IPS DF 6.9 (cell line): ENCODE measurements at places on chromosomes 3 and 15.
A peak's percentile ranks its signal among the peaks of the same experiment; 100 is the strongest.

GRCh38 chr3:72421126-72421525 lies 427.1 kb downstream of the SHQ1 start:
- DNase-seq, result no peak

DNA sequence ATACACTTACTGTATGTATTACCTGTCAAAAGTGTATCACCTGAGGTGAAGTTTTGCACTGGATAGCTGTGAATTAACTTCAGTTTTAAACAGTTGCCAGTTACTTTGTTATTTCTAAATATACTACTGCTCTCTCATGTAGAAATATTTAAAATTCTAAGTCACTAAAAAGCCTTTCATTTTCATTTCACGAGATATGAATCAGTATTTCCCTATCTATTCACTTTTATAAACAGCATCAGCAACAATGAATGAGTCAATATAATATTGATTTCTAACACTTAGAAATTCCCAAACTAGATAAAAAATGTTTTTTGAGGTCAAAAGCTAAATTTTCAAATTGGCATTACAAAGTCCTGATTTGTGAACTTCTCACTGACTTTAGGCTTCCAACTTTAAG lies 32.6 kb downstream of the UBE3A start:
- no peak for DNase-seq

GRCh38 chr3:71327936-71328335 lies 255.6 kb downstream of the FOXP1 start:
- DNase-seq, result no peak

DNA sequence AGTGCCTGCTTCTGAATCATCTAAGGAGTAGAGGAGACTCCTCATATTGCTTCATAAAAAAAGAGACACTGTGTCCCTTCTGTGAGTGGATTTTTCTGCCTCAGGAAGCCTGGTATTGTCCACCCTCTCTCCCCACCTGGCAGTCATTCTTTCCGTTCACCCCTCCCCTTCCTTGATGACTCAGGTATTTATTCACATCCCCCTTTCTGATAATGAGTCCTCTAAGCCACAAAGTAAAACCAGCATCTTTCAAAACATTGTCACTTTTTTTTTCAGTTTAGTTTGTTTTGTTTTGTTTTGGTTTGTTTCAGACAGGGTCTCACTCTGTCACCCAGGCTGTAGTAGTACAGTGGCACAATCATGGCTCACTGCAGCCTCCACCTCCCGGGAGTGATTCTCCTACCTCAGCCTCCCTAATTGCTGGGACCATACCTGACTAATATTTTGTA lies 65.2 kb upstream of the UBE2E1 start:
- DNase-seq, result no peak

- no peak for DNase-seq
Measured at GRCh38 chr3:116129187-116129946, 315.9 kb downstream of the LSAMP start.

- DNase-seq, result no peak
Measured at GRCh38 chr3:76310089-76310488, 524.7 kb upstream of the ZNF717 start.

DNA sequence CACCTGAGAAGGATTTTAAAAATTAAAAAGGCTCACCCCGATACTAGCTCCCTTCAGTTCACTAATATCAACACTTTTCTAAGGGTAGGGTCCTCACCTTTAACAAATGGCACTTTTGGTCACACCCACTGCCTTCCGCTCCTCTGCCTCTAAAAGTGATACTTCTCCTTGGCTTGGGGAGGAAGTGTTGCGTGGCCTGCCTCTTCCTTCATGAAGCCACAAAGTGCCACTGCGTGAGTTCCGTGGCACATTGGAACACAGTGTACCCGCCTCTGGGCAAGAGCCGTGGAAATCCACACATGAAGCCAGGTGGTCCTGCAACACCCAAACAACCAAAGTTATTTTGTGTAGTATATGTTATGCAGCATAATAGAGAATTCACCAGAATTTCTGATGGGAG lies 3.9 kb downstream of the B4GALT4 start:
- no peak for DNase-seq

GRCh38 chr15:83587091-83587490 lies 66.8 kb upstream of the ADAMTSL3 start:
- DNase-seq, result no peak

- DNase-seq, result no peak
Measured at GRCh38 chr3:42050126-42050525, 41.0 kb upstream of the TRAK1 start.

- DNase-seq, result no peak
Measured at GRCh38 chr15:92833106-92833433, 67.1 kb upstream of the CHD2 start.

GRCh38 chr15:38084289-38084688 lies 149.8 kb downstream of the TMCO5A start:
- no peak for DNase-seq

GRCh38 chr15:65312400-65312916 lies 8.0 kb downstream of the RNU5B-1 start:
- no peak for DNase-seq

DNA sequence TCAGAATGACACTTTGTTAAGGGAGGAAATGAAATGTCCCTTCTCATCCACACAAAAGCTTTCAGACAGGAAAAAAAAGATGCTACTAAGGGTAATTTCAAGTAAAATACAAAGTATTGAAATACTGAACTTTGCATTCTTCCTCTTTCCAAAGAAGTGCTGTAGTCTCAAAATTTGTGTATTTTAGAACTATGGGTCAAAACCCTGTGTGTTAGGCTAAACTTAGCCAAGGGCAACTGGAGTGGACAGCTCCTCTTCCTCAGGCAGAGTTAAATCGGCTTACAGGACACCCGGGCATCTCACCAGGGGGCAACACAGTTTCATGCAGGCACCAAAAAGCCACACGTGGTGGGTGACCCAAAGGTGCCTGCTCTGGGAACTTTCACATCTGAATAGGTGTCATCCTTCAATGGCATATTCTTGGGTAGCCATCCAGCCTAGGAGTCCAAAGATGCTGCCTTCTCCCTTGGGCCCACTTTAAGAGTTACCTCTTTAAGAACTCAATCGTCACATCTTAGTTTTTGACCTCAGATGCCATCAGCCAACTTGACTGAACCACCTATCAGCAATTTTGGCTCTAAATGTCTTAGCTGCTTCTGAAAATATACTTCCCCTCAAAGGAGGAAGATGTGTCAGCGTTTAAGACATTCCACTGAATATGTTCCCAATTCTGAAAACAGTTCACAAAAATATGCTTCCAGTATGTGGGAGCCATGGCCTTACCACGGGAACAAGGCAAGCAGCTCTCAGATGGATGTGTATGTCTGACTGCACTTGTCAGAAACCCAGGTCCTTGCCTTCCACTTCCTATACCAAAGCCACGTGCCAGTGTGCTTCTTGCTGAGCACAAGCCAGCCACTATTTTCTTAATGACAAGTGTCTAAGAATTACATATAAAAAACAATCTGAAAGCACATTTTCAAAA lies 32.2 kb upstream of the MUC13 start:
- DNase-seq, result no peak

GRCh38 chr3:69496856-69497255 lies 111.0 kb upstream of the FRMD4B start:
- no peak for DNase-seq

DNA sequence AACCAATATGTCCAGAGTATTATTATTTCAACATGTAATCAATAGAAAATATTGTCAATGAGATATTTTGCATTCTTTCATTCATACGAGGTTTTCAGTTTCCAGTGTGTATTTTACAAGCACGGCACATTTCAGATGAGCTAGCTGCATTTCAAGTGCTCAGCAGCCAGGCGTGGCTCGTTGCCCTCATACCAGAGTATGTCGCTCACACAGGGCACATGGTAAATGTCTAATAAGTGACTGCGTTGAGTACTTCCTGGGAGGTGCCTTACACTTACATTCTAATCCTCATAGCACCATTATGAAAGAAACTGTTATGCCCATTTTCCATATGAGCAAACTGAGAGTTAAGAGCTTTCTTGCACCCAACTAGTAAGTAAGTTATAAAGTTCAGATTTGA lies 47.4 kb downstream of the TMEM266 start:
- DNase-seq, result no peak

DNA sequence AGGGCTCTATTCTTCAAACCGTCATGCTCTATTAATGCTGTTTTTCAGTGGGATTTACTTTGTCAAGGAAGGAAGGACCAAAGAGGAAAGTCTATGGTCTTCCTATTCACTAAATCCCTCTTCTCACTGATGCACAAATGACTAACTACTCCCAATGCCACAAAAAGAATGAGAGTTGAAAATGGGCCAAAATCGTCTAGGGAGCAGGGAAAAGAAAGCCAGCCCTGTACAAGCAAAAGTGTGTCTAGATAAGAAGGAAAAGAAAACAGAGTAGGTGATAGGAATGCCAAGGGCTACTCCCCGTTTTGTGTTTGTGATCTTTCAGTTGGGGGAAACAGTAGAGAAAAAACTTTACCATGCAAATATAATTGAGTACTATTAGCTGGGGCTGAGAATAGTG lies 97.2 kb upstream of the TMCO5A start:
- no peak for DNase-seq

GRCh38 chr3:68467465-68467864 lies 464.9 kb downstream of the TAFA4 start:
- DNase-seq, result peak; percentile 31

GRCh38 chr3:150975086-150975991 lies 2.8 kb upstream of the CLRN1 start:
- DNase-seq, result no peak

- DNase-seq, result no peak
Measured at GRCh38 chr3:126753191-126754160, 49.4 kb downstream of the CHCHD6 start.

DNA sequence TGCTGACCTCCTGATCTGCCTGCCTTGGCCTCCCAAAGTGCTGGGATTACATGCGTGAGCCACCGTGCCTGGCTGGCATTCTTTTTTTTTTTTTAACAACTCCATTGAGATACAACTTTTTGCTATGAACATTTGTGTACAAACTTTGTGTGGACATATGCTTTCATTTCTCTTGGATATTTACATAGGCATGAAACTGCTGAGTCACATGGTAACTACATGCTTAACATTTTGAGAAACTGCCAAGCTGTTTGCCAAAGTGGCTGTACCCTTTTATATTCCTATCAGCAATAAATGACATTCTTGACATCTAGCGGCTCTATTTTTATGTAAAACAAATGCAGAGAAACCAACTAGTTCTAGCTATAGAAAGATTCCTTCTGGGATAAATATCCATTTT lies 8.7 kb upstream of the YEATS2 start:
- DNase-seq, result no peak

- DNase-seq, result no peak
Measured at GRCh38 chr3:172846706-172847105, 96.2 kb downstream of the ECT2 start.

DNA sequence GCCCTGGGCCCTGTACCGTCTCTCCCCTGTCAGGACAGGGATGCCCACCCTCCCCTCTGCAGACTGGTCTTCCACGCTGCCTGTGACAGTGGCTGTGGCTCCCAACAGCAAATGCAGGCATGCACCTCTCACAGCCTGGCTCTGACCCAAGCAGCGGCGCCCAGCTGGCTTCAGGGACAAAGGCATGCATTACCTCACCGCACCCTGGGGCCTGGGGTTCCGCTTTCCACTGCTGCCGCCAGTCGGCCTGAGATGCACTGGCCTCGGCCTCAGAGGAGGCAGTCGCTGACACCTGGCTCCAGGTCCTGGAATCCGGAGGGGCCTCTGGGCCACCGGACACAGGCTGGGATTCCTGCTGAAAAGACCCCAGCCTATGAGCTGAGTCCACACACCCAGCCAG lies 70.3 kb downstream of the SCN5A start:
- DNase-seq, result no peak

DNA sequence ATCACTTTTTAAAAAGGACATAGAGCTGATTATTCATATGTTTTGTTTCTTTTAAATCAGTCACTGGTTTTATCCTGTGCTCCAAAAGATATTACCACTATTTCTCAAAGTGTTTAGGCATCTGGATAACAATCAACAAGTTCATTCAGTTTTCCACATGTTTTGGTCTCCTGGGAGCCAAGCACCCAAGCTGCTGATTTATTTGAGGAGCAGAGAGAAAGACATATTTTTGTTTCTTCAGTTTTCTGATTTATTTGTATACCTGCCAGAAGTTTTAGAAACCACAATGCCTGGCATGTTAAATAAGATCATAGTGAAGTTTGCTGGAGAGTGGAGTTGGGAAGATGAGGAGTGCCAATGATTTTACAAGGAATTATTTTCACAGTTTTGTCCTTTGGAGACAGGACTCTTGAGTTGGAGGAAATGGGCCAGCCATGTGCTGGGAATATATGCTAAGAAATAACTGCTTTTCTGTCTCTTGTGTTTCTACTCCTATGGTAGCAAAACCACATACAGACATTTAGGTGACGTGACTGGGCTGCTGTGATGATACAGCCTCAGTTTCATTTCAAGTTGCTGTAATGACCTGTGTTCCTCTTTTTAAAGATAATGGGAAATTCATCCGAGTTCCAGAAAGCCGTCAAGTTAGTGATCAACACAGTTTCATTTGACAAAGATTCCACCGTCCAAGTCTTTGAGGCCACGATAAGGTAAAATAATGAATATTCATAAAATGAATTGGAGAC lies 11.7 kb downstream of the EDEM1 start:
- DNase-seq, result no peak

DNA sequence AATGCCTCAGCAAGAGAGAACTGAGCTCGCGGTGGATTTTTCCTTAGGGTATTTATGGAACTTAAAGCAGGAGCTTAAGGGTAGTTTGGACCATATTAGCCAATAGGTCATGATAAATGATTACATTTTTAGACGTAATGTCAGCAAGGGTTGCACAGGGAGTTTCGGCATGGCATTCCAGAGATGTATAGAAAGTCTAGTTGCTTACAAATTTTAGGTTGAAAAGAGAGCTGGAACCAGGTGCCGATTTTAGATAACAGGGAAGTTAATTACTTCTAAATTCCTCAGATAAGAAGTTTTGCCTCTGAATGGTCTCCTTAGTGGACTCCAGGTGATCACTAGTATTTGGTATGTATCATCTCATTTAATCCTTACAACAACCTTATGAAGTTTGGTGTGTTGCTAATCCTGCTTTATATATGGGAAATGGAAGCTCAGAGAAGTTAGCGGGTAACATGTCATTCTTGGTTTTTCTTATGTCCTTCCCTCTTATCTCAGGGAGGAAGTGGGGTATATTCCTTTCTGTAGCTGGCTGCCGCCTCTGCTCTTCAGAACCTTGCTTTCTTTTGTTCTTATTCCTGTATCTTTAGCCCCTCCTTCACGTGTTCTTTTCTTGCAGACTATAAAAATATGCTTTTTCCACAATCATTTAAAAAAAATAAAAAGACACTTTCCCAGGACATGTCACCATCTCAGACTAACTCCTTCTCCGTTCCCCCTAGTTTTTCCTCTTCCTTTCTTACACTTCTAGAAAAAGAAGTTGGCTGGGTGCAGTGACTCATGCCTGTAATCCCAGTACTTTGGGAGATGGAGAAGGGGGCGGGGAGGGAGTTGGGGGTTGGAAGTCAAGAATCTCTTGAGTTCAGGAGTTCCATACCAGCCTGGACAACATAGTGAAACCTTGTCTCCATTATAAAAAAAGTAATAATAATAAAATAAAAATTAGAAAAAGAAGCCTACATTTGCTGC lies 25.7 kb downstream of the IQGAP1 start:
- DNase-seq, result no peak

- DNase-seq, result no peak
Measured at GRCh38 chr15:67997996-67998395, 56.1 kb upstream of the PIAS1 start.
